ENCODE measurements at places on chromosomes 7 and 10. TPM values are rescaled to one million over a fixed set of nuclear protein-coding genes. Genes with fewer than 3 reads are reported as not detected.

DNA sequence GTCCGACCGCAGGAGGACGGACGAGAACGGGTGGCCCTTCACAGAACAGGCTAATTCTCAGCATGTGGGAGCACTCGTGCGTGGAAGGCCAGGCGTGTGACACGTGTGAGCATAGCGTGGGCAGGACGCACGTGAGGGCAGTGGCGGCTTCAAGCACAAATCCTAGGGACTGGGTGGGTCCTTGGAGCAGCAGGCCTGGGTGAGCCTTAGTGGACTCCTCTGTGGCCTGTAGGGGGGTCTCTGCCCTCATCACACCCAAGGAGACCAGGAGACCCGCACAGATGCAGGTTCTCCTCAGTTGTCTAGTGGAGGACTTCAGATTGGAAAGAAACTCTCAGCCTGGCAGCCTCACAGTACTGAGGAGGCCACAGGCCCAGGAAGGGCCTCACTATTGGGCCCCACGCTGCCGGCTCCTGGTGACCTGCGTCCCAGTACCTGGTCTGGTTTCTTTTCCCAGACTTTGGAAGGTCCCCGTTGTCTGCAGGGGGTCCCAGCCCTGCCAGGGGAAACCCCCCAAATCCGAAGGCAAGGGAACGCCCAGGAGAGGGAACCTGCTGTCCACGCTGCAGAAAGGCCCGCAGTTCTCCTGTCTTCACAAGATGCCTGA is 49.1 kb upstream of the FAM20C start:
- DNase-seq = no peak

DNA sequence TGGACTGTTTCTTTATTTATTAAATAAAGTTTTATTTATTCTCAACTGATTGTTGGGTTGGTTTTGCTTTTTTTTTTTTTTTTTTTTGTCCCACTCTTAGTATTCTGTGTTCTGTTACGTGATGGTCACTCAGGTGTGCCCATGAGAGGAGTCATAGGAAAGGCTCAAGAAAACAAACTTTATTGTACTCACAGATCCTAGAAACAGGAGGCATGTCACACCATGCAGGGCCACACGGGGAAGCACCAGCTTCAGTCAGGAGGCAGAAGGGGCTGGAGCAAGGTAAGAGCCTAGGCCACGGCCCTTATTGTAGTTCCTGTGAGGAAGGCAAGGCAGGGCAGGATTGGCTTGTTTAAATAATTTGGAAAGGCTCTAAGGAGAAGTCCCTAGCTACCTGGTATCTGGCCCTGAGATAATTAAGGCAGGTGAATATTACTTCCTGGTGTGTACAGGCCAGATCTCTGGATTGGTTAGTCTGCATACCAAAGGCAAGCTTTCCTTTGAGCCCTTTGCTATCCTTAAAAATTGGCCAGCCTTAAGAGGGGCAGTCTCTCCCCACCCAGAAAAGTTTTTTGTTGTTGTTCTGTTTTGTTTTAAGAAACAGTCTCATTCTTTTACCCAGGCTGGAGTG is 8.3 kb downstream of the ATOH7 start:
- DNase-seq = no peak

- DNase-seq = peak; percentile 65
These were observed 61.1 kb upstream of the EZH2 start for GRCh38 chr7:148944935-148945934.

GRCh38 chr10:125023862-125024496 is 82.1 kb downstream of the ZRANB1 start:
- peak; percentile 49 for DNase-seq

- DNase-seq = peak; percentile 76
These were observed 4.0 kb upstream of the SH3PXD2A start for GRCh38 chr10:103859161-103860086.

DNA sequence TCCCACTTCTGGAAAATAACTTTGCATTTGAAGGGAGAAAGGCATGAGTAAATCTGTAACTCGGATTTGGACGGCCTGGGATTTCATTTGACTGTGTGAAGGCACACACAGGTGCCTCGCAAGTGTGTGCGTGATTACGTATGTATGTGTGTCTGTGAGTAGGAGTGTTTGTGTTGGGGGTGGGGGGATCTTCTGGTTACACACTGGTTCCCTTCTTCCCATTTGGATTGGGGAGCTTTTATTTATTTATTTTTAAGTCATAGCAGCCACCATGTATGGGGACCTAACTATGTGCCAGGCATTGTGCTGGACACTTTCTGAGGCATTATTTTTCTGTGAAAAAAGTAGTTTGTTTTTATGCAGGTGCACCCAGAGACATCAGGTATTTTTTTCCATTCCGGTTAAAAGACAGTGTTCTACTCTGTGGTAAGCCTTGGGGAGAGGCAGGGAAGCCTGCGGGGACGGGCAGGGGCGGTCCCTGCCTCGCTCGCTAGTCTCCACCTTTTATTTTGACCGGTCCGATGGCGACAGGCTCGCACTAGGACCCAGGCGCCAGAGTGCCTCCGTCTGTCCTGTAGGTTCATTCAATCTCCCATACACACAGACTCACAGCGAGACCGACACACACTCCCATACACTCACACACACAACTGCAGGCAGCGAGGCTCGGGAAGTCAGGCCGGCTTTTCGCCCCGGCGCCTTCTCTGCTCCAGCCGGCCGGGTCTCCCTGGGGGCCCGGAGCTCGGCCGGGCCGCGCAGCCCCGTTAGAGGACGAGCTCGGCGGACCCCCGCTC is at the start of gene MXI1:
TSS of gene MXI1 (plus strand) at position 595 of the 794 bp plus-strand sequence. CDS start 204 bp downstream, outside the sequence.
- DNase-seq = peak; percentile 91

DNA sequence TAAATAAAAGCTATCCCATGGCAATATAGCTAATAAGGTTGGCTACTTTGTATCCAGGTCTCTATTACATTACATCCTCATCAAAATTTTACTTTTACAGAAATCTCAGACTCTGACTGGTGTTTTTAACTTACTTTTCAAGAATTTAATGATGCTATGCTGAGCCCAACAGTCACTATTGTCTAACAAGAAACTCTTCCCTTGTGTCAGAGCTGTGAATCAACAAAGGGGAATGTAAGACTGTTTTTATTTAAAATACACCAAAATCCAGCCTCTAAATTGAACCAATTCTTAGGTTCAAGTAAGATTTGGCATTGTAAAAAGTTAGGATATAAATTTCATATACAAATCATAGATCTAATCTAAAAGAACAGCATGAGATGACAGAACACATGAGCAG is 7.0 kb downstream of the RTKN2 start:
- DNase-seq = no peak

DNA sequence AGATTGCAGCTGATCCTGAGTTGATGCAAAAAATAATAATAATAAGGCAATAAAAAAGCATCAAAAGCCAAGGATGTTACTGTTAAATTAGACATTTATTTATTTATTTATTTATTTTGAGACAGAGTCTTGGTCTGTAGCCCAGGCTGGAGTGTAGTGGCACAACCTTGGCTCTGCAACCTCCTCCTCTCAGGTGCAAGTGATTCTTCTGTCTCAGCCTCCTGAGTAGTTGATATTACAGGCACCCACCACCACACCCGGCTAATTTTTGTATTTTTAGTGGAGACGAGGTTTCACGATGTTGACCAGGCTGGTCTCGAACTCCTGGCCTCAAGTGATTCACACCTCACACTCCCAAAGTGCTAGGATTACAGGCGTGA is 465.5 kb upstream of the NRP1 start:
- no peak for DNase-seq

DNA sequence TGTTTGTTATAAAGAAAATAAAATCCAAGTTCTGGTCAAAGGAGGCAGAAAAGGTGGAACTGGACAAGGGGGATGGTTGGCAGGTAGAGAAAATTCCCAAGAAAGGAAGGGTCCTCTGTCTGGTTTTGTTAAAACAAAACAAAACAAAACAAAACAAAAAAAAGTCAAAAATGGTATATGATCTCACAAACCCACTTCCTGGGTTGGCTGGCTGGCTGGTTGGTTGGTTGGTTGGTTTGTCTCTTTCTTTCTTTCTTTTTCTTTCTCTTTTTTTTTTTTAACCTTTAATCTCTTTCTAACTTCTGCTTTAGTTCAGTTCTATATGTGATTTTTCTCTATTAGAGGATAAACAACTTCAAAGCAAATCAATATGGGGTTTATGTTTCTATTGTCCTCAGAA is 41.1 kb upstream of the CPN1 start:
- DNase-seq = no peak

- no peak for DNase-seq
These were observed 546.9 kb upstream of the GHITM start for GRCh38 chr10:83592337-83592935.

- no peak for DNase-seq
These were observed 156.0 kb downstream of the ZNF33B start for GRCh38 chr10:42482411-42482810.

- DNase-seq = no peak
These were observed 30.9 kb upstream of the ITGB8 start for GRCh38 chr7:20299647-20300312.

DNA sequence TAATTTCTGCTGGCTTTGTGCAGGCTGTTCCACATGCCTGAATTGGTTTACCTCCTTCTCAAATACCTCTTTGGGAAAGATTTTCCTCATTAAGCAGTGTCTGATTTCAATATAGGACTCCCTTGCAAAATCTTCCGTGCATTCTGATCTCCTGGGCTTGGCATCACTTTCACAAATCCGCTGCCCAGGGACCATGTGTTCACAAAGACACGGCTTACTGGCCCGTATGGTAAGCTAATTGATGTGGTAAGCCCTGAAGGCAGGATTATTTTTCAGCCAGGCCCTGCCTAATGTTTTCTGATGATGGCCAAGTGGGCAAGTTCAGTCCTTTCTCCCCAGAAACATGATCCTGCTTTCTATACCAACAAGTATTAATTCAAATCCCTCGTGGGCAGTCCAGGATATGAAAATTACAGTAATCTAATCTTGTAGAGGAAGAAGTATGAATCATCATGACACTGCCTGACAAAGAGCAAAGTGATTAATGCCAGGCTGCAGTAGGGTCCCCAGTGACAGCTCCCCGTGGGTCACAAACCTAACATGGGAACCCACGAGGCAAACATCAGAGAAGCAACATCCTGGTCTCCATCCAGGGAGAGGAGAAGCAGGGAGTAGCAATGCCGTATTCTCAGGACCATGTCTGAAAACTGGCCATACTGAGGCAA is 11.6 kb upstream of the SVIL start:
- peak; percentile 59 for DNase-seq

- DNase-seq = no peak
These were observed 12.7 kb downstream of the MYO1G start for GRCh38 chr7:44965937-44966730.

GRCh38 chr7:151484971-151485707 is 34.6 kb downstream of the RHEB start:
- DNase-seq = peak; percentile 44

GRCh38 chr10:22503315-22504088 is 158.2 kb downstream of the SPAG6 start:
- peak; percentile 22 for DNase-seq

DNA sequence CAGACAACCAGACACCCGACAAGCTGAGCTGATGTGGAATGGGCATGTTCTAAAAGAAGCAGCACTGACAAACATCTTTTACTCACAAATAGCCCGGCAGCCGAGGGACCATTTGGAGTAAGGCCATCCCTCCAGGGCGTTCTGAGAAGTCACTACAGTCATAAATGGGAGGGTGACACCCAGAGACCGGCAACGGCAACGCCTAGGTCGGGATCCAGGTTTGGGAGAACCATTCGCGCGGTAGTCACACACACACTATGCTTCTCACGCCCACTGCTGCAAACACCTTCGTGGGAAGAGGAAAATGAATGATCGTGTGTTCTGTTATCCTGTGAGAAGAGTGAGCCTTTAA is 9.8 kb downstream of the TNS3 start:
- DNase-seq = no peak

DNA sequence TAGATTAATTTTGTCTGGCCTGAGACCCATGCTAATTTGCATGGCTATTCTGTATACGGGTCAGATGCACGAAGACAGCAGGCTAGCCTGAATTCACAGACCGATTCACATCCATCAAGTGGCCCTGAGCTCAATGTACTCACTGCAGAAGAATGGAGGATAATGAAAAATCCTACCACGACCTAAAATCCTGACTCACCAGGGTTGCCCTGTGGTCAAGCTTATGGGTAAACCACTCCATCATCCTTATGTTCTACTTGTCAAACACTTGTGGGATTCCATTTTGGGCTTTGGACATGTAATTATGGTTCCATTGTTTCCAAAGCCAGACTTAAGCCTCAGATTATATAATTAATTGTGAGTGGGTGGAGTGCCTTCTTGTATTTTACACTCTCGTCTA is 110.4 kb upstream of the ZNF438 start:
- DNase-seq = no peak

DNA sequence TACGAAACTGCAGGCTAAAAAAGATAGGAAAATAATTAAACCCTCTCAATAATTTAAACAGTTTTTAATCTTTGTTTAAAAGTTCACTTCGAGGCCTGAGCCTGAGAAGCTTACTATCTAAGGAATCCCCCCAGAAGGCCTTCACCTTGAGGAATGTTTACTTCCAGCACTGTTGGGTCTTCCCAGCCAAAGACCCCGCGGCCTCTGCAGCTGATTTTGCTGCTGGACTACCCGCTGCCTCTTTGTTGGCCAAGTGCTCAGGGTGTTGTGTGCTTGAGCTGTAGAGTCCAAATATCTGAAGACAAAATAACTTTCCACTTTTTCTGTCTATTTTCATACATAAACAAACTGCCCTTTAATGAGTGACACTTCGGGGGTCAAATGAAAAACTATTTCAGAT is 292.7 kb downstream of the GLRX3 start:
- DNase-seq = no peak

DNA sequence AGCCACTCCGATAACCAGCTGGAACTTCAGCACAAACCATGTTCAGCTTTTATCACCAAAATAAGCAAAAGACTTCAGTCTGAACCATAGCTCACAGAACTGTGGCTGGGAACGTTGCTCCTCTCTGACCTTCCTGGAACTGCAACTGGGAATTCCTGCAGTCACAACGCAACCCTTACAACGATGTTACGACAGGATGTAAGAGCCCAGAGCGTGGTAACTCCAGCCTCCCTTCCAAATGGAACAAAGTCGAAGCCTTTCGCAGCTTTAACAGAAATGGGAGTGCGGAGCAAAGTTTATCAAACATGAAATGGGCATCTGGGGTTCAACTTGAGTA is 162.6 kb downstream of the ADAM12 start:
- no peak for DNase-seq

The LIPN gene
- not detected for total RNA-seq

The SLC18A3 gene
- not detected for total RNA-seq

The HIF1AN gene
- 10.0 TPM for total RNA-seq

The MRPS24 gene
- total RNA-seq = 310 TPM

The DCLRE1C gene
- total RNA-seq = 8.0 TPM

The SERPINE1 gene
- total RNA-seq = 97.2 TPM

Measured in adrenal gland (tissue), 19 donors.